ENCODE measurements at places on chromosomes 12 and 14. TPM values are rescaled to one million over a fixed set of nuclear protein-coding genes. Genes with fewer than 3 reads are reported as not detected.

- DNase-seq: no peak
Observed at GRCh38 chr14:95101736-95102679, 55.3 kb downstream of the DICER1 start.

LRP6 gene
- total RNA-seq: 8.0 TPM

PTPRR gene
- total RNA-seq: not detected

DNA sequence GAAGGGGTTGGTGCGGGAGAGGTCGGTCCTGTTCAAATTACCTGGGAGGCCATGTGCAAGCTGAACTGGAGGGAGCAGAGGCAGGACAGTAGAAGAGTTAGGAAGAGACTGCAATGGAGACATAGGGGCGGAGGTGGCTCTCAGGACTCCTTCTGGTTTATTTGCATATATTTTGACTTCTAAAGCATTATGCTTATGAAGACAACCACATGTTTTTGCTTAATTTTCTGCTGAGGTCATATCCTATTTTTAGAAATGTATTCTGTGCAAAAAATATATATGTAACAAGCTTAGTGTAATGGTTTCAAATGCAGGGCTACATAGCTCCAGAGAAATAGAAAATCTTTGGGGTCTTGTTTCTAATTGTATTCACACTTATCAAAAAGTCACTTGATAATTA is 137.0 kb upstream of the MDM1 start:
- DNase-seq: no peak

DNA sequence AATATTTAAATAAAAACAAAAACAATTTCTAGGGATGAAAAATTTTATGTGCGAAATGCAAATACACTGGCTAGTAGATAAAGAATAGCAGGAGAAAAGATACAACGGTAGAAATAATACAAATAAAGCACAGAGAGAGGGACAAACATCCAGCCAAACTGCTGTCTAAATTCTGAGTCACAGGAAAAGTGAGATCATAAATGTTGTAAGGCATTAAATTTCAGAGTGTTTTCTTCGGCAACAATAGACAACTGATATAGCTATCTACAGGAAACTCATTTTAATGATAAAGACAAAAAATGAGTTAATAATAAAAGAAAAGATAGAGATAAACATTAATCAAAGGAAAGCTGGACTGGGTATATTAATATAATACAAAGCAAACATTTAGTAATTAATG is 122.2 kb downstream of the NTS start:
- no peak for DNase-seq

GRCh38 chr14:29806124-29806517 is 121.5 kb downstream of the PRKD1 start:
- DNase-seq: no peak
